ENCODE measurements at places on chromosomes 1 and 21.
A peak's percentile ranks its signal among the peaks of the same experiment; 100 is the strongest.

DNA sequence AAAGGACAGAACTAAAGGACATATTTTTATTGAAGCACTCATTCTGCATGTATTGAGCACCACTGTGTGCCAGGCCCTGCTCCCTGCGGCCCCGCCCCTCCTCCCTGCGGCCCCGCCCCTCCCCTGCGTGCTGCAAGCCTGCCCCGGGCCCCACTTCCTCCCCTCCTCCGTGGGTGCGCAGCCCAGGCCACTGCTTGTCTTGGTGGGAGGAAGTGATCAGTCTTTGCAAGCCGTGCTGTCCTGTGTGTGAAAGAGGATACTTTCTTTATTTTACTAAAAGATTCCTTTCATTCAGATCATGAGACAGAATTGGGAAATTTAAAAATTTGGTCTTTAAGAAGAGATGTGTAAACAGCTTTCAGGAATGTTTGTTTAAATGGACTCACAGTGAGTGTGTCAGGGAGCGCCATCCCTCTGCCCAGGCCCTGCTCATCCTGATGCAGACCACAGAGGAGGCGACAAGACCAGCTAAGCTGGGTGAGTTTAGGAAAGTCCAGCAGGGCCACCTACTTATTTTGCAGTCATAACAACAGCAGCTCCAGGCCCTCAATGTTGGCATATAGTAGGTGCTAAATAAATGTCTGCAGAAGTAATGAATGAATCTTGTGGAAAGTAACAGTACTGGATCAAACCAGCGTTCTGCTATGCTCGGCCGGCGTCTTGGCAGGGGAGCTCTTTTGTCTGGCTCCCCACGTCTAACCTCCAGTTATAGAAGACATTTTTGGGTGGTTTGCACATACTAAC, 88.3 kb upstream of the SELENON start:
- DNase-seq: no peak

DNA sequence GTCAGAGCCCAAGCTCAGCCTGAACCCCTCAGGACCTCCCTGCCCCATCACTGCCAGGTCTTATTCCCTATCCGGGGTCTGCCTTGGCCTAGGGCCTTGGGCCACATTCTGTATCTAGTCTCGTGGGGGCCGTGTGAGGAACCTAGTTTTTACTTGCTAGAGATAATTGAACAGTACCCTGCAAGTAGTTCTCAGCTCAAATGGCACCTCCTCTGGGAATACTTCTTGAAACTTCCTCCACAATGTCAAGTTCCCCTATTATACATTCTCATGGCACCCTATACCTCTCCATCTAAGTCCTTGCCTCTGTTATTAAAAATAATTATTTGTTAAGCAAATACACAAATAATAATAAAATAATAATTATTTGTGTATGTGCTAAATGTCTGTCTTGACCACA, 32.9 kb upstream of the CSF1 start:
- no peak for DNase-seq

GRCh38 chr1:228048120-228048519, 34.4 kb upstream of the ARF1 start:
- no peak for DNase-seq

DNA sequence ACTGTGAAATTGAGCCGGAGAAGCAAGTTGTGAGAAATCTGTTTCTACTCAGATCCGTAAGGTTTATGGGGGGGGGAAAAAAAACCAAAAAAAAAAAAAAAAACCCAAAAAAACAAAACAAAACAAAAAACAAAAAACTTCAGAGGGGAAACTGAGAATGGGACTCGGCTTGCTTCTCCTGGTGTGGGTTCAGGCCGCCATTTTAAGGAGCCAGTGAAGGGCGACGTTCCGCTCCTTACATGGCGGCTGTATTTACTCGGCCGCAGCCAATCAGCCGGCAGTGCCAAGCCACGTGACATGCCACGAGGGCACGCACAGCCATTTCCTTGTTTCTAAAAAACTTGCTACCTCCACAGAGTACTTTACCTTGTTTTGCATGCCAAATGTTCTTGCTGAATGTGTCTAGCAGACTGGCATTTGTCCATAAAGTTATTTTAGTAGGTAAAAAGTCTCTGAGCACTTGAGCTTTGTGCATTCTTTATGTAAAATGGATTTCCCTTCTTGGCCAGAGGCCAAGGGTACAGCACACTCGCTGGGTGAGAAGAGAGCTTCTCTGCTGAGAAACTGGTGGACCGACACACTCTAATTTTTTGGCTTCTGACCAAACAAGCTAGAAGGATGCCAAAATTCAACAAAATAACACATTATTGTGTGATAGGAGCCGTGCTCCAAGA, 101.8 kb downstream of the NFIA start:
- DNase-seq: no peak

- DNase-seq: no peak
Observed at GRCh38 chr1:228460821-228461220, 26.4 kb upstream of the RNF187 start.

DNA sequence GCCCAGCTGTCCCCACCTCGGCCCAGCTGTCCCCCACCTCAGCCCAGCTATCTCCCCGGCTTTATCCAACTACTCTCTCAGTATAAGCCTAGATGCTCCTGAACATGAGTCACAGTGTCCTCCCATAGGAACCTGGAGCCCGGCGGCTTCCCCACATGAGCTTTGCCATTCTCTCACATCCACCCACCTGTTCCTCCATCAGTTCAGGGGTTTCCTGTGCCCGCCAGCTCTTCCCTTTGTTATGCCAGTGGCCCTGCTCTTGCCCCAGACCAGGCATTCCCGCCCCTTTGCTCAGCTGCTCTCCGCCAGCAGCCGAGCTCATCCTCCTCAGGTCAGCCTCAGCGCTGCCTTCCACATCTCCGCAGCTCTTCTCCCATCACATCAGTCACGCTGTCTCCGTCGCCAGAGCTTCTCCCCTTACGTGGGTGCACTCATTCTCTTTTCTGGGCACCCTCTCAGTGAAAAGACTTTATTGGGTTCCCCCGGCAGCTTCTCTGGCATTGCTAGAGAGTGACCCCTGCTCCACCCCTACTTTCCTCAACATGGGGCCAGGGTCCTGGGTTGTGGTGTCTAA, 89.5 kb upstream of the CSF3R start:
- DNase-seq: no peak

GRCh38 chr1:1989789-1990188, 13.8 kb downstream of the CFAP74 start:
- no peak for DNase-seq

- DNase-seq: no peak
Observed at GRCh38 chr1:27145934-27146354, 9.0 kb downstream of the SLC9A1 start.

DNA sequence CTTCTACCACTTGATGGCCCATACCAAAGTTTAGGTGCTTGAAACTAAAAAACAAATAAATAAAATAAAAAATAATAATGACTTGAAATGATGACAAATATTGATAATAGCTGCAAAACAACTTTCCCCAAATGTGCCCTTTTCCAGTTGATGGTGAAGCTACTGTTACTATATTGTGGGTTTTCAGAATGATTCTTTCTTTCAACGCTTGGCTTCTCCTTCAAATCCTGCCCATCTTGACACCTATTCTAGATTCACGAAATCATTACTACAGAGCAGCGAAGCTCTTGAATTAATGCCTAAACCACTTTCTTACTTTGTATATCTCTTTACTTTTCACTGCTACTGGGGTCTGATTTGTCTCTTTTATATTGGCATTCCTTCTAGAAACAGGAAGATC, 9.2 kb upstream of the C1orf141 start:
- no peak for DNase-seq

GRCh38 chr1:173507205-173507846, 30.2 kb downstream of the PRDX6 start:
- peak; percentile 54 for DNase-seq

- no peak for DNase-seq
Observed at GRCh38 chr1:26234644-26235370, 807 bp downstream of the CEP85 start.

DNA sequence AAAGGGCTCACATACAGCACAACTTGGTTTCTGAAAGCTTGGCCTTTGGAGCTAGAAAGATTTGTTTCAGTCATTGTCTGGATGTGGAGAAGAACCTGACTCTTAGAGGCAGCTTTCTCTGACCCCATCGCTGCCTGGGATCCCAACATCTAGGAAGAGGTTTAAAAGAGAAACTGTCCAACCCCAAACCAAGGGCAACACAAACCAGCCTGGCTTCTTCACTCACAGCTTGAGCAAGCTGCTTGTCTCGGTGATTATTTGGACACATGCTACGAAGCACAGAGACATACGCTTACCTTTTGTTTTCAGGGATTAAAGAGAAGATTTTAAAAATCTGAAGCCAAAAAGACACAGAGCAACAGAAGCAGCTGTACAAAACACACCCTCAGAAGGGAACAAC, 109.8 kb downstream of the ETS2 start:
- DNase-seq: no peak

DNA sequence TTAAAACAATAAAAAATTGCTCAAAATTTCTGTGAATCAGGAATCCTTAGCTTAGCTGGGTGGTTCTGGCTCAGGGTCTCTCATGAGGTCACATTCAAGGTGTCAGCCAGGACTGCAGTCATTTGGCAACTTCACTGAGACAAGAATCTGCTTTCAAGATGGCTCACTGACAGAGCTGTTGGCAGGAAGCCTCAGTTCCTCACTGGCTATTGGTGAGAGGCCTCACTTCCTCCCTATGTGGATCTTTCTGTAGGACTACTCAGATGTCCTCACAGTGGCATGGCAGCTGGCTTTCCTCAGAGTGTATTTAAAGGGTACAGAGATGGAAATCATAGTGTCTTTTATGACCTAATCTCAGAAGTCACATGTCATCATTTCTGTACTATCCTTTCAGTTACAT, 785.7 kb downstream of the ADGRL2 start:
- DNase-seq: no peak

GRCh38 chr1:193131266-193131860, 9.5 kb downstream of the CDC73 start:
- no peak for DNase-seq

DNA sequence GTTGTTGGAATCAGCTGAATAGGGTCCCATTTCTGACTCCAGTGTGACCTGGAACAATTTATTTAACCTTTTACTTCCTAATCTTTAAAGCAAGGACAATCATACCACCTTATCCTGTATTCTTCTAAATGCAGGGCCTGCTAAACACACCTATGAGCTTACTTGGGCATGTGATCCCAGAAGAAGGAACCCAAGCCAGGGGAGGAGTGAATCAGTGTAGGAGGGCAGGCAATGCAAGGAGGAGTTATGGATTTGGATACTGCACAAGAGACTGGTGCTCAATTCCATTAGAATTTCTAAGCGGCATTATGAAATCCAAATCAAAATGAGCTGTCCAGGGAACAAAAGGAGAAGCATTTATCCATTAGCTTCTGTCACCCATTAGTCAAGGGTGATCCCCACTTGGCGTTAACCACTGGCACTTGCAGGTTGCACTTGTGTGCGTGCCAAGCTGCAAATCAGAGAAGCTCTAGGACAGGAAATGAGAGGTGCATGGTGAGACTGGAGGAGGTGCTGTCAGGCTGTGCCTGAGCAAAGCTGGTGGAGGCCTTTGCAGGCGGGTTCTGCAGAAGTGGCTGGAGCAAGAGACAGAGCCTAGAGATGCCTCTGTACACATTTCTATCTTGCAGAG, 297.2 kb upstream of the PLXNA2 start:
- no peak for DNase-seq

- no peak for DNase-seq
Observed at GRCh38 chr1:212977781-212978645, 27.7 kb downstream of the VASH2 start.

DNA sequence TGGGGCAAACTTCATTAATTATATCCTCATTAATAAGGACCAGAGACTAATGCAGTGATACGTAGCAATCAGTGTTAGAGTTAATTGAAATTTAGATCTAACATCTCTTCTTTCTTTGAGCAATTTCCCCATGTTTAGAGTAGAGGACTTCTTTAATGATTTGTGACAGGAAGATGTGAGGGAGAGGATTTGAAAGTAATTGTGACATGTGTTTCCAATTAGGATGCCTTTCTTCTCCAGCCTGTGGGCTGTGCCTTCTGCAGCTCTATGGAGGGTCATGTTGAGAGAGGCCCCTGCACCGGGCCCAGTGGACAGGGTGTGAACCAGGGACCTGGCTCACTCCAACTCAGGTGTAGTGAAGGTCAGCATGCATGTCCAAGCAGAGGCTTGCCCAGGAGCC, 103.0 kb downstream of the GREM2 start:
- DNase-seq: no peak

- DNase-seq: no peak
Observed at GRCh38 chr21:34927992-34928391, 121.1 kb downstream of the RUNX1 start.

DNA sequence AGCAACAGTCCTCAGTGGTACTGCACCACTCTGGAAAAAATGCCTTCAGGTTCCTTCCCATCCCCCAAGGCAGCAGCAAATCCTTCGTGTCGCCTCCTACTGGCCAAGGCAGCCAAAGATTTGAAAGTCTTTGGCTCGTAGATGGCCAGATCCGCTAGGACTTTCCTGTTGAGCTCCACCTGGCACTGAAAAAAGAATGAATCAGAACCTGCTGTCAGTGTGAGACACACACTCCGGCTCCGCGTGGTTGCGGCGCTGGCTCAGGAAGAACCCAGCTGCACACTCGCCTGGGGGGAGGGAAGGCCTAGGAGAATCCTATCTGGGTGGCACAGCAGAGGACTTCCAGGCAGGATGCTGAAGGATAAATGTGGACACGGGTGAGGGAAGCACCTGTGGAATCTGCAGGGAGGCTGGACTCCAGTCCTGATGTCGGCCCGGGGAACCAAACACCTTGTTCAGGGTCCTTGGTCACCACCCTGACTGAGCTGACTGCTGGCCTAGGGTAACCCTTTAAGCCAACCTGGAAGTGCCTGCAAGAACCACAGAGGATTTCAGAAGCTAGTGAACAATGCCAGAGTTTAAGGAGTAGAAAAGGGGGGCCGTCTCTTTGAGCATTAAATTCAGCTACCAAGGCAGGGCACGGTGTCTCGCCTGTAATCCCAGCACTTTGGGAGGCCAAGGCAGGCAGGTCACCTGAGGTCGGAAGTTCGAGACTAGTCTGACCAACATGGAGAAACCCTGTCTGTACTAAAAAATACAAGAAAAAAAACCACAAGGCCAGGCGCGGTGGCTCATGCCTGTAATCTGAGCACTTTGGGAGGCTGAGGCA, 3.2 kb upstream of the CCNL2 start:
- DNase-seq: no peak

- no peak for DNase-seq
Observed at GRCh38 chr1:11670747-11671146, 6.7 kb downstream of the FBXO6 start.

Data from GOT3 (cell line).